ENCODE measurements at places on chromosomes 12 and 14.

DNA sequence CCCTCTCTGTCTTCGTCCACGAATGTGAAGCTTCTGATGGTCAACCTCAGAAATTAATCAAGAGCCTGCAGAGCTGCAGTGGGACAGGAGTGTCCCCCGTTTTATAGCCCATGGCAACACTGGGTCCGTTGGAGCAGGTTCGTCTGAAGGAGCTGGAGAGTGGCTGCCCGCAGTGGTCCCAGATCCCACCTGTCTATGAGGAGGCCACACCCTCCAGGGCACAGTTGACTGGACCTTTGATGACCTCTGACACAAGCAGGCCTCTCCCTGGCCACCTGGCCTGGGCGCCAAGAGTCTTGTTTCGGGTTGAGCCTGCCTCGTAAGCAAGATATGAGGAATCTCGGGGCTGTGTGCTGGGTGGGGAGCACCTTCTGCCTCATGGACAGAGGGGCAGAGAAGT, 100.7 kb upstream of the SFSWAP start:
- no peak for DNase-seq

- DNase-seq = no peak
Measured at GRCh38 chr14:92755495-92755894, 7.1 kb upstream of the LGMN start.

GRCh38 chr12:99386907-99387306, 260.6 kb upstream of the GARIN6 start:
- DNase-seq = peak; percentile 22

DNA sequence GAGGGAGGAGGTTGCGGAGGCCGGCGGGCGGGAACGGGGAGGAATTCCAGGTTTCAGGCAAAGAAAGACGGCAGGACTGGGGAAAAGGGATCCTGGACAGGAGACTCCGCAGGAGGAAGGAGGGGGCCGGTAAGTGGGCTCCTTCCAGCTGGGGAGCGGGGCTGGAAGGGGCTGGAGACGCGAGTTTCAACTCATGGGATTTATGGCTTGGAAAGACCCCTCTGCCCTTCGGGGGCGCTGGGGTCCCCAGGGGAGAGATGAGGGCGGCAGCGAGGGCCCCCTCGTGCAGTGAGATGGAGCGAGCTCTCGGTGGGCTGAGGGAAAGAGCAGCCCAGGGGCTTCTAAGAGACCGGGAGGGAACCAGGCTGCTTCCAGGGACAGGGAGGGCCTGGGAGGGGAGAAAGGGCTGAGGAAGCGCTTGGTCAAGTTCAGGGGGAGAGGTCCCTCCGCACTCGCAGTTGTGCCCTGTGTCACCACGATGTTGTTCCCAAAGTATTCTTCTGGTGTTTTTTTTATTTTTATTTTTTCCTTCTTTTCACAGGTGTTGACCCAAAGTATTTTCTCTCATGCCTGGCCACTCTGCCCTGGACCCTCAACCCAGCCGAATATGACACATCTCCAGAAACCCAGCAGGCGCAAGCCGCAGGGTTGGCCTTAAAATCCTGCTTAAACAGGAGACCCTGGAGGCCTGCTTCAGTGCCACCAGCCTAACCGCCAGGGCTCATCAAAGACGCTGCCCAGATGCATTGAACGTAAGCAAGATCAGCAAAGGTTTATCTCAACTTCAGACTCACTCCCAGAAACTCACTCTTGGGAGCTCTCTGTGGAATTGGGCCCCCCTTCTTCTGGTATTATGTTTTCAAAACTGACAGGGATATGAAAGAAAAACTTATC, 16.1 kb downstream of the TNFAIP2 start:
- DNase-seq = no peak

GRCh38 chr12:58583529-58583928, 336.8 kb downstream of the LRIG3 start:
- DNase-seq = peak; percentile 41

- peak; percentile 62 for DNase-seq
Measured at GRCh38 chr14:81246461-81247270, 25.9 kb upstream of the GTF2A1 start.

DNA sequence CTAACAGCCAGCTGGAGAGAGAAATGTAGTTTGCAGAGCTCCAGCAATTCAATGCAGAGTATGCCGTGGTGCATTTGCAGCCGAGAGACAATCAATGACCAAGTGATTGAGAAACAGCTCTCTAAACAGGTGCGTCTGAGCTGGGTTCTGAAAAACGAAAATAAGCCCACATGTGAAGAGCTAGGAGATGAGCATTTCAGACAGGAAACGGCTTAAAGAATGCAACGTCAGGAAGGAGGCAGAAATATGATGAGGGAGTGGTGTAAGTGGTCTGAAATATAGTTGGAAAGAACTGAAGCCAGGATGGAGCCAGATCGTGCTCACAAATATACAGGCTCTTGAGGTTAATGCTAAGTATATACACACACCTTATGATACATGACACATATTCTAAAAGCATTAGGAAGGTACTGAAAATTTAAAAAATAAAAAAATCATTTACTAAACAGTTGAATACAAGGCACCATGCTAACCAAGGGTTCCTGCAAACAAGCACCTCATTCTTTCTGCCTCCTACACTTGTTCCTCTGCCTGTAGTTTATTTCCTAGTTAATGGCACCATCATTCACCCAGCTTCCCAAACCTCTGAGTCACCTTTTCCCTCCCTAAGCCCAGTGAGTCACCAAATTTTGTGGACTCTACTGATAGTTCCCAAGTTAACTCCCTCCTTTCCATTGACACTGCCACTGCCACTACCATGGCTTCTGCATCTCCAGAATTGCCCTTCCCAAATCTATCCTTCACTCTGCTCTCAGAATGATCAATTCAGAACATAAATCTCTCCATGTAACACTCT, 2.3 kb upstream of the GARIN2 start:
- peak; percentile 85 for DNase-seq

GRCh38 chr14:99321955-99322730, 50.1 kb upstream of the BCL11B start:
- DNase-seq = no peak

GRCh38 chr14:100728962-100729361, 2.3 kb downstream of the DLK1 start:
- no peak for DNase-seq

GRCh38 chr12:71804505-71804904, 35.1 kb upstream of the TBC1D15 start:
- no peak for DNase-seq

- no peak for DNase-seq
Measured at GRCh38 chr12:10957741-10958140, 18.7 kb upstream of the TAS2R14 start.

DNA sequence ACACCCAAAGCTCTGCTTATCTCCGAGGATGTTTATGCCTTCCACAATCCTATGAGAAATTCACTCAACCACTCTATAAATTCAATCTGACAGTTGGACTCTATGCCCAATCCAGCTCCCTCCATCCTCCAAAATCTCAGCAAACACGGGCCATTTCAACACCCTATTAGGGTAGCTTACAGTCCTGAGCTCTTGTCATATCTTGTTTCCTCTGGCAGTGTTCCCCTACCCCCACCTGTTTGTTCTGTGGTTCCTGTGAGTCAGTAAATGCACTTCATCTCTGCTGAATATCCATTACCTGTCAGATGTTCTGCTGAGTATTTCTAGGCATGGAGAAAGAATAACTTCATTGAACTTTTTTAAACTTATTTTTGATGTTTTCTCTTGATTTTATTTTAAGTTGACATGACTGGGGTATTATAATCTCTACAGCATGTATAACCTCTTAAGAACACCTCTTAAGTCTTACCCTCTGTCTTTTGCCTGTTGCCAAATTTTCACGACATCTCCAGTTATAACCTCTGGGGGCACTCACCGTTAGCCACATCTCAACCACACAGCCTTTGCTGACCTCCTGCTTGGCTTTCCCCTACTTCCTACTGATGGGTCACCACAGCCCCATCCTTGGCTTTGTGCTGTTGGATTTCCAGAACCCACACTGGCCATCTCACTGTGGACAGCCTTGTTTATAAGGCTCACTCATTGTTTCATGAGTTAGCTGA, 317.0 kb upstream of the TMPO start:
- no peak for DNase-seq

DNA sequence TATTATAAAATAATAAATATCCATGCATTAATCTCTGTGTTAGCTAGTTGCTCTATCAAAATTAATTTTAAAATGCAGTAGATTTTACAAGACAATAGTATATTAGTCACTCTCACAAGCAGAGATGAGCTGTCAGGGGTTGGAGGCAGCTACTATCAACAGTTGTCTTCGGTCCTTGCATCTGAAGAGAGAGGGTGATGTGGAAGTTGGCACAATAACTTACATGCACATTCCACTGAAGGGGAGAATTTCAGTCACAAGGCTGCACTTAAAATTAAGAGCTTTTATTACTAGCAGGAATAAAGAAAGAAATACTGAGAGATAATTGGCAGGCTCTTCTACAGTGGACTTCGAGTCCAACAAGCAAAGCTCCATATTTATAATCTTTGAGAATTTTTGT, 166.9 kb upstream of the DCN start:
- peak; percentile 35 for DNase-seq

- DNase-seq = no peak
Measured at GRCh38 chr12:8685051-8685450, 12.7 kb upstream of the RIMKLB start.

DNA sequence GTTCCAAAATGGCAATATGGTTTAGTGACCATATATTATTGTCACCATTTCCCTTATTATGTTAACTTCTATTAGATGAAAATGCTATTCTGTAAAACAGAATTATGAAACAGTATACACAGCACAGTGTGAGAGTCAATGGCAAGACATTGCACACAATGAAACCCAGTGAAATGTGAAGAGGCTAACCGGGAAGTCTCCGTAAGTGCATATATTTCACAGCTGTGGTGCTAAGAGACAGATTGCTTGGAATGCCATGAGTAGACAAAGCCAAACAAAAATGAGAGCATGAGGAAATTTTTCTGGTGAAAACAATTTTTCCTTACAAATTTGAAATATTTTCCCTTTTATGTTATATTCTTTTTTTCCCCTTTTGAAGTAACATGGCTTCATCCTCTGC, 49.4 kb downstream of the DYRK2 start:
- peak; percentile 33 for DNase-seq

DNA sequence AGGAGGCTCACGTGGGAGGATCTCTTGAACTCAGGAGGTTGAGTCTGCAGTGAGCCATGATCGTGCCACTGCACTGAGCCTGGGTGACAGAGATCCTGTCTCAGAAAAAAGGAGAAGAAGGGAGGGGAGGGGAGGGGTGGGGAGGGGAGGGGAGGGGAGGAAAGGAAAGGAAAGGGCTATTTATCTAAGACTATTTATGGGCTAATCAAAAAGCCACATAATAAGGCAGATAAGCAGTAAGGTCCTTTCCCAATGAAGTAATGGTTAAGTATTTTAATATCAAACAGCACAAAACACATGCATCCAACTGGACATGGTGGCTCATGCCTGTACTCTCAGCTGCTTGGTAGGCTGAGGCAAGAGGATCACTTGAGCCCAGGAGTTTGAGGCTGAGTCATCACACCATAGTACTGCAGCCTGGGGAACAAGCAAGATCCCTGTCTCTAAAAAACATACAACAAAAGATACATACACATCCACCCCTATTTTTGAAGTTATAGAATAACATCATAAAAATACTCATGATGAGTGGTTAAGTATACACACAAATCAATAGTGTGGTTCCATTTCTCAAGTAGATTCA, 9.7 kb downstream of the PAWR start:
- no peak for DNase-seq

- DNase-seq = no peak
Measured at GRCh38 chr12:5865397-5865796, 79.7 kb downstream of the ANO2 start.

GRCh38 chr12:89861086-89861485, 152.4 kb upstream of the ATP2B1 start:
- no peak for DNase-seq

DNA sequence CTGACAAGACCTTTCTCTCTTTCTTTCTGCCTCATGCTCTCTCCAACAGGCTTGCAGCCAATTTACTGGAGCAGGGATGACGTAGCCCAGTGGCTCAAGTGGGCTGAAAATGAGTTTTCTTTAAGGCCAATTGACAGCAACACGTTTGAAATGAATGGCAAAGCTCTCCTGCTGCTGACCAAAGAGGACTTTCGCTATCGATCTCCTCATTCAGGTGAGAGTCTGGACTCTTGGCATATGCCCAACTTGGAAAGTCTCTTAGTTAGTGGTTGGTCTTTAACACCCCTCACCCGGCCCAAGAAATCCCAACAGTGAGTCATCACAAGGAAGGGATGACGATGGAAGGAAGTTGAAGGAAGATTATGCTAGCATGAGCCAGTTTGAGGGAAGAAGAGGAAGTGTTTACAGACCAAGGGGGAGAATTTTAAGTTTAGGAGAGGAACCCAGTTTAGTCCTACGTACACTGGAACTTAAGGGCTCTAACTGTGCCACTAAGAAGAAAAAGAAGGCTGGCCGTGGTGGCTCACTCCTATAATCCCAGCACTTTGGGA, 189.7 kb downstream of the ETV6 start:
- DNase-seq = no peak

DNA sequence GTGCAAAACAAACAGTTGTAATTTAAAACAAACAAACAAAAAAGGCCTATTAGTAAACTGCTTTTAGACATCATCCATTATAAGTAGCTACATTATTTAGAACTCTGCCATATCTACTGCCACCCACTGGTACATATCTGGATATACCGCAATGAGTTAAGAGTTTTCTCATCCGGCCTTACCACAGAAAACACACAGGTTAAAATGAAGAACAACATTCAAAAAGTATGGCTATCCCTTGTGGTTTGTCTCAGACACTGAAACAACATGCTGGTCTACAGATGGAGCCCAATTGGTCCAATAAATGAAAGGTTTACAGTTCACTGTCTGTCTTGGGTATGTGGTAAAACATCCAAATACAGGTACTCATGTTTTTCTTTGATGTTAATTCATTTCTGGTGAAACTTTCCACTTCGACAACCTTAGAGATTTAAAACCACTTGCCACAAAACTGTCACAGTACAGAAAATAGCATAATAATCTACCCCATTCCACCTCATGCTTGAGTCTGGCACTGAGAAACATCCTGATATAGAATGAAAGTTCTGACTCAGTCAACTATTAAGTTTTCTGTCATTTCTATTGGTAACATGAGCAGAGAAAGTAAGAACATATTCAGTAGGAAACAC, 354.3 kb downstream of the CEP128 start:
- DNase-seq = peak; percentile 40

DNA sequence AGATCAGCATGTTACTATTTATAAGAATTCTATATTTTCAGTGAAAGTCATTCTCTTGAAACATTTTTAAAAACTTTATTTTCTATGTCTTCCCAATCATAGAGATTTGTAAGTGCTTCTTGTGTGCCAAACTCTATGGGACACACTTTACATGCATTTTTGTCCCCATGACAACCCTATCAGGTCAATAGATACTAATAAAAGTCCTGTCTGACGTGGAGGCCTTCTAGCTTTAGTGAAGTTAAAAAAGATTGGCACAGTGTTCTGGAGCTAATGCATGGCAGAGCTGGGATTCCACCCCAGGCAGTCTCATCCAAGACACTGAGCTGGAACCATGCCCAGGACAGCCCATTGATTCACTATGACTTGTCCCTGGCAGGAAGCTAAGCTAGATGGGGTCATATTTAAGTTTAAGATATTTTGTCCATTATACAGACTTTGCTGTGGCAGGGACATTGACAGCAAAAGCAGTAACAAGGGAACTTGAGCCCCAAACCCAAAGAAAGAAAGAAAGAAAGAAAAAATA, 28.1 kb downstream of the TTC6 start:
- DNase-seq = peak; percentile 69

GRCh38 chr12:92877904-92878303, 51.2 kb downstream of the EEA1 start:
- no peak for DNase-seq

All from AG08395 (cell line).